ENCODE measurements at places on chromosomes 3 and 15. TPM values are rescaled to one million over a fixed set of nuclear protein-coding genes. Genes with fewer than 3 reads are reported as not detected.

ADAMTS9 gene
- 7.8 TPM for total RNA-seq

PLD1 gene
- 55.3 TPM for total RNA-seq

KBTBD12 gene
- total RNA-seq = 0.72 TPM

MAPKAPK3 gene
- 71.5 TPM for total RNA-seq

CEP19 gene
- 0.42 TPM for total RNA-seq

CACNA1D gene
- 28.2 TPM for total RNA-seq

MED12L gene
- total RNA-seq = 0.08 TPM

COL8A1 gene
- 14.9 TPM for total RNA-seq

PLCH1 gene
- 0.79 TPM for total RNA-seq

MESP2 gene
- total RNA-seq = 1.1 TPM

GNAT1 gene
- total RNA-seq = 0.64 TPM

GHSR gene
- not detected for total RNA-seq

PTX3 gene
- total RNA-seq = 2.3 TPM

ASB14 gene
- not detected for total RNA-seq

FOXL2 gene
- not detected for total RNA-seq

MME gene
- 8.2 TPM for total RNA-seq

DNAH12 gene
- not detected for total RNA-seq

ACOX2 gene
- total RNA-seq = 12.2 TPM

HRG gene
- total RNA-seq = not detected

TNNC1 gene
- total RNA-seq = 1.4 TPM

AADAC gene
- total RNA-seq = 15.7 TPM
